ENCODE measurements at places on chromosomes 3 and 15.

- no peak for DNase-seq
These were observed 52.7 kb downstream of the SACM1L start for GRCh38 chr3:45741742-45742460.

- no peak for DNase-seq
These were observed 68.6 kb downstream of the DLG1 start for GRCh38 chr3:197229836-197230235.

DNA sequence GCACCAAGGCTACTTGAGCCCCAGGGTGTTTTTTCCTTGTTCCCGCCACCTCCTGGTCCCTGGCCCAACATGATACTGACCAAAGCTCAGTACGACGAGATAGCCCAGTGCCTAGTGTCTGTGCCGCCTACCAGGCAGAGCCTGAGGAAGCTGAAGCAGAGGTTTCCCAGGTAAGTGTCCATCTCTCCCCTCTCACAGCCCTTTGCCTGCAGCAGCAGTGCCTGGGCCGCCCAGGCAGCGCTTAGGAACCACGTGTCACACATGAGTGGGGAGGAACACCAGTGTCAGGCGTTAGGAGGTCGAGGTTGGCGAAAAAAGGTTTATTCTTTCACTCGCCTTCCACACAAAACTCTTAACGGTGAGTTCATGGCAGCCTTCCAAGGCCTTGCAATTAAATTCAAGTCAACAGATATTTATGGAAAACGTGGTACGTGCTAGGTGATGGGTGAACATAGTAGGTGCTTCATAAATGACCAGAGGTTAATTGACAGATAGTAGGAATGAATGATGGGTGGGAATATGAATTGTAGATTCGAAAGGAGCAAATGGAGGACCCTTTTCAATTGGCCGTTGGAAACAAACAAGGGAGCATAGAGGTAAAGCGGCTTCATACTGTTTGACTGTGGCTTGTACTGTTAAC lies 486 bp downstream of the CDIN1 start:
- DNase-seq: no peak

GRCh38 chr15:37107071-37107743 lies 6.9 kb upstream of the MEIS2 start:
- no peak for DNase-seq

DNA sequence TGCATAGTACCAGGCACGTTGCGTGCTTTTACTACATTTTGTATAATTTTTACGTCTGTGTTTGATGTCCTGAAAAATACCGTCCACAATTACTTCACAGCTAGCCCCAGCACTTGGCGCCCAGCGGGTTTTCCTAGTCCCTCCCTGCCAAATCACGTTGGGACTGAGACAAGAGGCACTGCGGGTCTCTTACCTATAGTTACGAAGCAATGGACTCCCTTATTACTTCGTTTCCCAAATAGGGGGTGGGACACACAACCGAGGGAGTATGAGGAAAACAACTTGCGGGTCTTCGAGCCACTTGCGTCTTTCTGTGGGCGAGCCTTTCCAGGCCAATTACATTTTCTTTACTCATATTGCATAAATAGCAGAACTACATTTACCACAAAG lies 620 bp upstream of the CMSS1 start:
- no peak for DNase-seq

- no peak for DNase-seq
These were observed 51.5 kb downstream of the BDH1 start for GRCh38 chr3:197504229-197504628.

GRCh38 chr3:131535596-131535995 lies 32.8 kb upstream of the MRPL3 start:
- no peak for DNase-seq

GRCh38 chr15:31228980-31229826 lies 97.4 kb upstream of the KLF13 start:
- no peak for DNase-seq

GRCh38 chr15:78350058-78350457 lies 9.9 kb downstream of the CRABP1 start:
- DNase-seq: no peak

GRCh38 chr3:24387000-24387399 lies 107.7 kb downstream of the THRB start:
- DNase-seq: no peak

- DNase-seq: peak; percentile 34
These were observed 564.0 kb upstream of the TGFBR2 start for GRCh38 chr3:30042274-30042859.

DNA sequence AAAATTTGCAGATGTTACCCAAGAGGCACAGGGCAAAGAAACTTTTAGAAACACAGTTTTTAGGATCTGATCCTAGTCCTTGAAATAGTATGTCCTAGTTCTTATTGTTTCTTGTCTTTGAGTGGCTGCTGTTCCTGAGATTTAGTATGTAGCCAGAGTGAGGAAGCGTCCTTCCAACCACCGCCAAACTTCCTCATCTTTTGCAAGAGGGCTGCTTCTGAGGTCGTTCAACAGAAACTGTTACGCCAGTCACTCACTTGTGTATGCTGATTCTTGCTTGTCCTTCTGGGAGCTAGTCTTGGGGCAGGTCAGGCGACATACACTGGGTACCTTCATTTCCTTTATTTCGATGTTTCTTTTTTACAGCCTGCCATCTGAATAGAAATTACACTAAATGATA lies 577.3 kb upstream of the ZNF717 start:
- no peak for DNase-seq

DNA sequence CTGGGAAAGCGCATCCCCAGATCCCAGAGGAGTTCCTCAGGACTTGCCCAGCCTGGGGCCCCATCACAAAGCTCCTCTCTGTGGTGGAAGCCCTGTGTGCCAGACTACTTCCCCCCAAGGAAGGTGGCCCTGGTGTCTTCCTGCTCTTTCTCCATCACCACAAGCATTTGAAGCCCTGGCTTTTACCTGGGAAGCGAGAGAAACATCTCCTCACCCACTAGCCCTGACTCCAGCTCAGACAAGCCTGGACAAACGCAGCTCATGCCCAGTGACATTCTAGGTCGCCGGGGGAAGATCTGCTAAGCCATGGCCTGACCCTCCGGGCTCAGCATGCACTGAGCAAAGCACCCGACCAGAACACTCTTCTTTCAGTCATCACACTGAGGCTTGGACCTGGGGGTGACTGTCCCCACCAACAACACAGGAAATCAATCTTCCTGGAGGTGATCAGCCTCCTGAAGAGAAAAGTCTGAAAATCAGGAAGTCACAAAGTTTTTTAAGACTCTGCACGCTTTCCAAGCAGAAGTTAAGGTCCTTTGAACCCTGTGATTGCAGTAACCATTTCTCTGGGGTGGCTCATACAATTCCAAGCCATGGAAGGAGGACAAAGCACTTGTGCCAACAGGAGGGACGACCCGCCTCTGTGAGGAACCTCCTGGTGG lies 40.8 kb downstream of the KLHL25 start:
- DNase-seq: no peak

- DNase-seq: no peak
These were observed 193.5 kb downstream of the FOXP1 start for GRCh38 chr3:71389911-71390573.

DNA sequence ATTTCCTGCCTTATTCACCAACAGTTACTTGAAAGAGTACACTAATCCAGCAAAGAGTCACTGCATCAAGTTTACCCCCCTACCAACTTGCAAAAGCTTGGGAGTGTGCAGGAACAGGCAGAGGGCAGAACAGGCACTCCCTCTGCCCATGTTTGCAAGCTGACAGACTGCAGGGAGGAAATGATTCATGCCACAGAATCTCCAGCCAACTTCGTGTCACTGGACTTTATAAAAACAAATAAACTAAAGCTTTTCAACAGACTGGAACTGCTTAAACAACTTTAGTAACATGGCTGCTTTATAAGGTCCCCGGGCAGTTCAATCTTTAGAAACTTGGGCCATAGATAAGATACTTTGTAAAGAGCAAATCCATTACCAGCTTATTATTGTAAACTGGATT lies 129.5 kb downstream of the THRB start:
- DNase-seq: peak; percentile 26

DNA sequence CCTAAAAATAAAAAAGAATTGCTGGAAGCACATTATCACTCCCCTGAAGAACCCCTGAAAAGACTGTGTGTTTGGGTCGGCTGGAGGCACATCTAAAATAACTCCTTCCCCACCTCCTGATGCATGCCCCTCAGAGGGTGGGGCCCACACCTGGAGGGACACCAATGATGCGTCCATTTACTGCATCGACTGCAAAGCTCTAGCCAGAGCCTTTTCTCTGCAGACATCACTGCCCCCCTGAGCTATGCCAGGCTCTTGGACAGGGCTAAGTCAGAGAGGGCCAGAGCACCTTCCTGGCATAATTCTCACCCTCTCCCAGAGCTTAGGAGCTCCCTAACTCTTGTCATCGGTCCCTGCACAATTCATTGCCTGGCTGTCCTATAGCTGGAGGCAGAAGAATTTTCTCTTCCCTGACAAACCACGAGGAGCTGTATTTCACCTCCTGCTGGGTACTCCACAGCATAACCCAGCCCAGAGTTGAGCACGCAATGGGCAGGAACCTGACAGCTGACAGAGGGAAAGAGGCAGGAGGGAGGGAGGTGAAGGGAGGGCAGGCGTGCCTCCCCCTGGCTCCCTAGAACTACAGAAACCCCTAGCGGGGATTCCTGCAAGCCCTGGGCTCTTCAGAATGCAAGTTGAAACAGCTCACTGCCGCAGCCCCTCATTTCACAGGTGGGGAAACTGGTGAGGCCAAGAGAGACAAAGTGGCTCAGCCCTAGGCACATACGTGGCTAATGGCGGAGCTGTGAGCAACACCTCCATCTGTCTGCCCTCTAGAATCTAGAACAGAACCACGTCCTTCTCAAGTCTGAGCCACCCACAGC lies 46.6 kb downstream of the XXYLT1 start:
- no peak for DNase-seq

GRCh38 chr3:46559091-46559704 lies 6.9 kb downstream of the LRRC2 start:
- no peak for DNase-seq

DNA sequence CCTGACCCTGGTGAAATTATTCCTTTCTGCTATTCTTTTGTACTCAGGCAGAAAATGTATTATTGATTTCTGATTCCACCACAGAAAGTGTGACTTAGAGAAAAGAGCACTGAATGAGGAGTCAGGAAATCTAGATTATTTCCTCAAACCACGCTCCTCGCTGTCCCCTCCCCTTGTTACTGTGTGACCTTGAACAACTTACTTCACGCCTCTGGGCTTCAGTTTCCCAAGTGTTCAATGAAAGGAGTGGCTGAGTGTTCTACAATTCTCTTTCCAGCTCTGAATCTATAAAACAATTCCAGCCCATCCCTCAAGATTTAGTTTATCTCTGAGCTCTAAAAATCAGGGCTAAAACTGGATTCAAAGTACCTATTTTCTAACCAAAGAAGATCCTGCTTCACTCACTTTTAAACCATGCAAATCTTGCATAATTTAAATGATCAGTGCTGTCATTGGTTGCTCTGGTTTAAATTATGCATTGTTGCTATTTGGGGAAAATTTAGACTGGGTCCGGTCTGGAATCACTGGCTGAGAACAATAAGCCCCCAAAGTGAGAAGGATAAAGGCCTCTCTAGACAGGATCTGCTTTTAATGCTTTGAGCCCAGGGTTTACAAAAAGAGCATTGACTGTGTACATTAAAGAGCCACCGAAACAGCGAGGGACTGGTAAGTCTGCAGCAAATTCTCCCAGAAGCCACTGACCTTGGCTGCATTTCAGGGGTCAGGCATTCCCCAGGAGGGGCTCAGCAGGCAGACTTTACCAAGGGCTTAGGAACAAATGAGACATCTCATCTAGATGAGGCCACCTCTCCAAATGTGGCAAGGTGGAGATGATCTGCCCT lies 3.2 kb downstream of the TNIK start:
- DNase-seq: no peak

- DNase-seq: peak; percentile 50
These were observed 10.4 kb downstream of the TEX264 start for GRCh38 chr3:51681453-51681852.

- no peak for DNase-seq
These were observed 18.3 kb downstream of the THBS1 start for GRCh38 chr15:39598958-39599845.

GRCh38 chr3:173799060-173799816 lies 401.7 kb downstream of the NLGN1 start:
- DNase-seq: no peak

Measured in hepatic stellate cell (primary cell).